ENCODE measurements at places on chromosomes 2 and 18.
A peak's percentile ranks its signal among the peaks of the same experiment; 100 is the strongest.

DNA sequence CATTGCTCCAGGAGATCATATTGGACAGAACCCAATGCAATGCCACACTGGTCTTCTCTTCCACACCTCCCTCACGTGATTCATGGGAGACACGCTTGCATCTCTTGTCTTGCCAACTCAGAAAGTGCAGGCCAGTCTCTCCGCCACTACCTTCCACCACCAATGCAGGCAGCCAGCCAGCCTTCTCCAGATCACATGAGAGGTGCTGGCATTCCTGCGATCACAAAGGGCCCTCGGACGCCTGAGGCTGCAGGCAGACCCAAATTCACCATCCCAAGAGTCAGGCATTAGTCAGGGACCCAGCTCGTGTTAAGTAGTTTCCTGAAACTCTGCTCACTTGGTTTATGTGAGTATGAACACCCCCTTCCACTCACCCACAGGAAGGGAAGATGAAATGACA, 437.0 kb upstream of the ETAA1 start:
- no peak for DNase-seq

- DNase-seq = no peak
These were observed 61.2 kb upstream of the ATL2 start for GRCh38 chr2:38438133-38438882.

- no peak for DNase-seq
These were observed 64.0 kb downstream of the HPCAL1 start for GRCh38 chr2:10366601-10367270.

DNA sequence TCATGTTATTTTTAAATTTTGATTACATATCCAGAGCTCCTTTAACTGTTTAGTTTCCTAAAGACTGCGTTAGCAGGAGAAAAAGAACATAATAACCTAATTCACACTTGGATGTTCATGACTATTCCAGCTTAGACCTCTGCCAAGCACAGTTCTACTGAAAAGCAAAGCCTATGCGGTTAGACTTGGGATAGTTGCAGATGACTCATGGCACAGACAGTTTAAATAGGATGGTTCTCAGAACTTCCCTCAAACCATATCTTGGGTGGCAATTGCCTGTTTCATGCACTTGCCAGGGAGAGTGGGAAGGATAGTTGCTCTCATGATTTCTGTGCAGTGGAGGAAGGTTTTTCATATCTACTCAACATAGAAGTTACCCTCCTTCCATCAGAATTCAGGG, 149.7 kb upstream of the KLHL29 start:
- DNase-seq = no peak

- peak; percentile 92 for DNase-seq
These were observed 57.2 kb downstream of the CYB5A start for GRCh38 chr18:74234326-74235171.

- DNase-seq = peak; percentile 73
These were observed 77.3 kb downstream of the AGAP1 start for GRCh38 chr2:235570966-235571692.

DNA sequence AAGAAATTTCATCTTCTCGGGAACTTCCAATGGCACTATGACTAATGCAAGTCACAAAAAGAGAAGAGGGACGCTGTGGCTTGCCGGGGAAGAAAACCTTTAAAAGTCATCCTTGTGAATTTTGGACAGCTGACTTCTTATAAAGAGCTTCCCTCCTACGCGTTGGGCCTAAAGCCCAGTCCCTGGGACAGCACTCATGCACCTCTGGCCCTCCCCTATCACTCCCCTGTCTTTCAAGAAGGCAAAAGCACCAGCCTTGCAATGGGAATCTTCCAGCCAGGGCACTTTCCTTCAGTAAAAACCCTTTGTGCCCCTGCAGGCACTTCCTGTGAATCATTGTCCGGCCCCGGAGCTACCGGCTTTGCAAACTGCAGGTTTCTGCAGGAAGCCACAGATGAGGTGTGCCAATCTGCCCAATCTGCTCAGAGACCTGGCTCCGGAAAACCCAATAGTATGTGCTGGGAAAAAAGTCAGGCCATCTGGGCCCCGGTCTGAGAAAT, 7.1 kb downstream of the MREG start:
- peak; percentile 22 for DNase-seq

DNA sequence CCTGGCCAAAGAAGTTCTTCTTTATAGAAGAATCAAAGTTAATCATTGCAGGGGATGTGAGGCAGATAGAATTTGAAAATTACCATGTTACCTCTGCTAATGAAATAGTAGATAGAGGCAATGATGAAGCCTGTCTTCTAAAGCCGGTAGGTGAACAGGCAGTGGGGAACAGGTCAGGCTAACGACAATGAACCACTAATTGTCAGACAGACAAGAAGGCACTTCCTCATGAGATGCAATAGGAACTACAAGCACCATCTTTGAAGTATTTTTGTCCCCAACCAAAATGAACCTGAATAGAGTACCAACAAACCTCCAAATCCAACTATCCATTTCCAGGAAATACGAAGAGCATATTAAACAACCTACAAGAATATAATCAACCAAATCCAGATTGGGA, 41.6 kb upstream of the RAB31 start:
- DNase-seq = no peak

GRCh38 chr18:43471873-43472272, 194.6 kb upstream of the SYT4 start:
- no peak for DNase-seq

DNA sequence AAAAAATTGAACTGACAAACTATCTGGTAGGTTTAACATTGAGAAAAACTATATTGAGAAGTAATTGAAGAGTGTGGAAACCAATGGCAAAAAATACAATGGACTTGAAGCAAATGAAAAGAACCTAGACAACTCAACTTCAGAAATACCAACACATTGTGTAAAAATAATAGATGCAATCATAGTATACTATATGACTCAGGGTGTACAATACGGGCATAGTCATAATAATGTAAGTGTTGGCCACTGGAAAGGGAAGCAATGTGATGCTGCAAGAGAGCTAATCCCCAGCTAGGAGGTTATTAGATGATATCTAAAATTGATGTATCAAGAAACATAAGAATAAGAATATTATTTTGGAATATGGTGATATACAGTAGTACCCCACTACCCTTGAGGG, 45.3 kb downstream of the SMAD7 start:
- no peak for DNase-seq

DNA sequence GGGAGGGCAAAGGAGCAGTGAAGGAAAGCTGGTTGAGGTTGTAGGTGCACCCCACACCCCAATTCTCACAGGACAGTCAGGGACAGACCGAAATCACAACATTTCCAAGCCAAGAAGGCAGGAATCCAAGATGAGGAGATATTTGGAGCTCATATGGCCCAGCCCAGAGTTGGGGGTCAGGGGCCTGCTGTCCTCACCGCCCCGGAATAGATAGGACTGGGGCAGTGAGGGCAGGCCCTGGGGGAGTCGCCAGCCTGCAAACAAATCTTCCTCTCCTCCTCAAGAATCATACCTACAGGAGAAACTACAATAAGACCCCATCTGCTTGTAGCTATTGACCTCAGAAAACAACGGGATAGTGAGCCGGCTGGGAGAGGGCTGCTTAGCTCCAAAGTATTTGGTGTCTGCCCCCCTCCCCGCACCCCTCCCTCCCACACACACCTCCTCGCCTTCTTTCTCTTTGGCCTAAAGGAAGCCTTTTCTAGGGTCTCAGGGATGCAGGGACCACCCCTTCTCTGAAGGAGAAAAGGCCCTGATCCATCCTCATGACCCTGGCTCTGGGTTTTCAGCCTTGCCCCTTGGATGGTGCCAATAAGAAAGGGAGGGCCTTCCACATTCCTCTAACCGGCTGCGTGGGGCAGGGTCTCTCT, 3.8 kb downstream of the EN1 start:
- no peak for DNase-seq

DNA sequence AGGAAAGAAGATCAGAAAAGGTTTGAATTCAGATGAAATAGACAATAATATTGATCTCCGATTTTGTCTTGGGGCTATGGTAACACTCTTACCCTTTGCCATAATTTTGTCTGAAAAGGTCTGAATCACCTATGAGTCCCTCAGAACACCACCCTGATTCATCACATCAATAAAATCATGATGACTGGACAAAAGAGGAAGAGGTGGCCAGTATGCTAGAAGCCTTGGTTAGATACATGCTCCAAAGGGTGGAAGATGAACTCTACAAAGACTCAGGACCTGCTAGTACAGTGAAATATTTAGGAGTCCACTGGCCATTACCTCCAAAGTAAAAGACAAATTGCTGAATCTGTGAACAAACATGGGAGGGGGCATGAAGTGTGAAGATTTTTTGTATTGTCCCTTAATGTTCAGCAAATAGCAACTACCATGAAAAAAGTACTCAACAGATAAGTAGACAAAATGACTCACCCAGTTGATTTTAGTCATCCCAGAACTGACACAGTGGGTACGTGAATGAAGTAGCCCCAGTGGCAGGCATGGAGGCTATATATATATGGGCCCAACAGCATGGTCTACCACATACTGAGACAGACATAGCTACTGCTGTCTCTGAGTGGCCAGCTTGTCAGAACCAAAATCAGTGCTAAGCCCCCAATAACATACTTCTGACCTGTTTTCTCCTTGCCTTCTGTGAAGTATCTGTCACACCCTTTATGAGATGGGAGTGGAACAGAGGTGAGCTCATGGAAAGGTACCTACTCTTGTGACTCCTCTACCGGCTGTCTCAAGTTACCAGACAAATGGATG, 36.5 kb upstream of the GLS start:
- DNase-seq = peak; percentile 72

- no peak for DNase-seq
These were observed 240.2 kb downstream of the CYP26B1 start for GRCh38 chr2:71907503-71907902.

GRCh38 chr2:17793803-17794354, 22.4 kb upstream of the MSGN1 start:
- no peak for DNase-seq

GRCh38 chr18:31683968-31684278, 458 bp downstream of the B4GALT6 start:
- no peak for DNase-seq

- DNase-seq = peak; percentile 22
These were observed 256.3 kb upstream of the PKDCC start for GRCh38 chr2:41791523-41791922.

GRCh38 chr2:205086662-205087061, 541.4 kb downstream of the PARD3B start:
- DNase-seq = no peak

GRCh38 chr18:51039138-51040112, 9.4 kb downstream of the SMAD4 start:
- no peak for DNase-seq

GRCh38 chr2:145379934-145380333, 860.0 kb upstream of the ZEB2 start:
- no peak for DNase-seq

GRCh38 chr2:54915101-54915500, 135.2 kb downstream of the RTN4 start:
- DNase-seq = no peak

Measured in kidney glomerular epithelial cell (primary cell).